PC-3 (cell line): ENCODE measurements at places on chromosomes 12 and 14.
A peak's percentile ranks its signal among the peaks of the same experiment; 100 is the strongest.

DNA sequence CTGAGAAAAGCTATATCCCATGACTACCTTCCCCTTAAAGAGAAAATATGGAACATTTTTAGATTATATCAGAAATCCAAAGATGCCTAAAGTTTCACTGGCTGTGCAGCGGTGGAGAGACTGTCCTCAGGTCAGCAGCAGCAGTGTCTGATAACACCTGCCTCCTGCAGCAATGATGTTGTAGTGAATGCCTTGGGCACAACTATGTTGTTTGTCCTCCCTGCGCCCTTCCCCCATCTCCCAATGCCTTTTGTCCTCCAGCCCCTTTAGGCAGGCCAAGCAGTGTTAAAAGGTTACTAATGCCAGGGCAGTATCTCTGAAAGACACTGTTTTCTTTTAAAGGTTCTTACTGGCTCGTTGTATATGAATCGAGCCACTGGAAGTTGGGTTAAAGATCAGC is 13.2 kb downstream of the RTRAF start:
- no peak for DNase-seq

DNA sequence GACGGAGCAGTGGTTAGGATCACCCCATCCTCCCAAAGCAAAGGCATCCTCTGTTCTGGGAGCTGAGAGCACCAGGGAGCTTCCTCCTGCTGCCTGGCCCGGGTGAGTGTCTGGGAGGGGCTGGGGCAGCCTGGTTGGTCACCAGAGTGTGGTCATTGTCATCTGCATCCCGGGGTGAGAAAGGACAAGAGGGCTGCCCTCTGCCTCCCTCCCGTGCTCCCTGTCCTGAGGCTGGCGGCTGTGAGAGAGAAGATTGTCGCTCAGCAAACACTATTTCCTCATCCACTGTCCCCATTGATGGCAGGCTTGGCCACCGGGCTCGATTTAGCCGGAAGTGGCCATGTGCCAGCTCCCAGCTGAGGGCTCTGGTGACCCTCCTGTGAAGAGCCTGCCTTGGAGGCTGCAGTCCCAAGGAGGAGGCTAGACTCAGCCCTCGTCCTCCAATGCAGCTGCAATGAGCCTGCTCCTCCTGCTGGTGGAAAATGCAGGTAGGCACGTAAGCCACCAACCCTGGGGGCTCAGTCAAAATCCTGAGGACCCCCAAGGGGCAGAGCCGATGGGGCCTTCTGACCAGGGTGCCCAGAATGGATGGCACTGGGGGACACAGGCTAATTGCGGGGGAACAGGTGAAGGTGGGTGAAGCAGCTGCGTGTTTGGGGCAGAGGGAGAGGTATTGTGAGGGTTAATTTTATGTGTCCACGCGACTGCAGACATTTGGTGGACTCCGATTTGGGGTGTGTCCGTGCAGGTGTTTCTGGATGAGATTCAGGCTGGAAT is 155.7 kb downstream of the KIF26A start:
- peak; percentile 29 for DNase-seq

- DNase-seq, result no peak
These were observed 71.3 kb upstream of the GPATCH2L start for GRCh38 chr14:76080471-76080870.

DNA sequence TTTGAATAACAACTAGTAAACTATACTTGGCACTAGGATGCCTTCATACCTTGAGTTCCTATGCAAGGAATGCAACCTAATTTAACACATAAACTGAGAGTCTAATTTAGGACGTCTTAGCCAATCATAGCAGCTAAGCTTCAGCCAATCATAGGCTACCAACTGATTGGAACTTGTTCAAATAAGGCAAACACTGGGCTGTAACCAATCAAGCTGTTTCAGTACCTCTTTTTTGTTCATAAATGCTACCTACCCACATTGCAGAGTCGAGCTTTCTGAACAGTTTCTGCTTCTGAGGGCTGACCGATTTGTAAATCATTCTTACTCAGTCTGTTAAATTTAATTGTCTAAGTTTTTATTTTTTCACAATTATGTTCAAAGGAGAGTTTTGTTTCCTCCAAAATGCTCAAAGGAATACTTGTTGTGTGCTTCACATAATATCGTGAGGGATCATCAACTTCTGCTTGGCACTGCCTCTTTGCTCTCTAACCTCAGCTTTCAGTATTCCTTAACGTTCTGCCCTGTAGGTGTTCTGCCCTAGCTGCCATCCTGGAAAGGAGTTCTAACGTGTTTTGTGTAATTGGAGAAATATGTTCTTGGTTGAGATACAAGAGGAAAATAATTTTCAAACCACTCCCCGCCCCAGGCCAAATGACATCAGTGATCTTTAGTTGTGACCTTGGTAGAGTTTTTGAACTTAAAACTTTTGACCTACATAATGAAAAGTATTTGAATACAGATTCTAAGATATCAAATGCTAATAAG is 380.4 kb upstream of the MIS18BP1 start:
- DNase-seq, result no peak

- DNase-seq, result no peak
These were observed 30.3 kb downstream of the NDUFA12 start for GRCh38 chr12:94973221-94973620.

DNA sequence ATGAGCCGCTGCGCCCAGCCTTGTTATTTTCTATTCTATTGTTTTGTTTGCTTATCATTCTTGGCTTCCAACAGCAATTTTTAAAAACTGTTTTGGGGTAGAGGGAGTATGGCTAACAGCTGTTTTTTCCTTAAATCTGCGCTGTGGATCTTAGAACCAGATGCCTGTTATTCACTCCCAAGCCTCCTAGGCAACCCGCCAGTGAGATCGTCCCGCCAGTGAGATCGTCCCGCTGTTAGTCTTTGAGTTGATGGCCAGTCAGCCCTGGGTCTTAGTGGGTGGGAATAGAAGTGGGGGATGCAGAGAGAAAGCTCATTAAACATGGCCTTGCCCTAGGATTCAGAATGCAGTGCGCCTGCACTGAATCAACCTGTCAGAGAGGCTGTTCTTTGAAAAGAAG is 67.3 kb upstream of the BICD1 start:
- no peak for DNase-seq
